ENCODE measurements at places on chromosomes 1 and 21.

- no peak for DNase-seq
These were observed 68.9 kb downstream of the ATF6 start for GRCh38 chr1:161834967-161835550.

DNA sequence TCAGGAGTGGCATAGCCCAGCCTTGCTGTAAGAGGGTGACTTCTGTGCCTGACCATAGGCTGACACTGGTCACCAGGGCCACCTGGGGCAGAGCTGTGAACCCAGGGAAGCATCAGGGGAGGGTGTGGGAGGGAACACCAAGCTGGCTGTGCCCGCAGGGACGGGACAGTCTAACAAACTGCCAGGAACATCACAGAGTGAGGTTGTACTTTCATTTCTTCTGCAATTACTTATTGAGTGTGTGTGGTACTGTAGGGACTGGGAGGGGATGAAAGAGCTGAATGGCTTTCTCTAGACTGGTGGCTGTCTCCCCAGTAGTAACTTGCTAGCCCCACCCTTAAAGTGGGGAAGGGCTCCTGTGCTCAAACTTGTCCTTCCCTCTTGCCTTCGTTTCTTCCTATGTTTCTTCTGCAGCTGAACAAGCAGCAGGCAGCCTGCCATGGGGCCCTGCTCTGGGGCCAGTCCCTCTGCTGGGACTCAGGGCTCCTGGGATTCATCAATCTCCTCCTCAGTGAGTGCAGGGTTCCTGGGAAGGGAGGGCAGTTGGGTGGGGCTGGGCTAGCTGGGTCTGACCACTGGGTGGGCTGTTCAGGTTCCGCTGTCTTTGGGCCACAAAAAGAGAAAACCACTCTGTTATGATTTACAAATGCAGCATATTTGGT lies 39.7 kb upstream of the ETV3 start:
- no peak for DNase-seq

- no peak for DNase-seq
These were observed 12.3 kb downstream of the NES start for GRCh38 chr1:156664767-156665411.

DNA sequence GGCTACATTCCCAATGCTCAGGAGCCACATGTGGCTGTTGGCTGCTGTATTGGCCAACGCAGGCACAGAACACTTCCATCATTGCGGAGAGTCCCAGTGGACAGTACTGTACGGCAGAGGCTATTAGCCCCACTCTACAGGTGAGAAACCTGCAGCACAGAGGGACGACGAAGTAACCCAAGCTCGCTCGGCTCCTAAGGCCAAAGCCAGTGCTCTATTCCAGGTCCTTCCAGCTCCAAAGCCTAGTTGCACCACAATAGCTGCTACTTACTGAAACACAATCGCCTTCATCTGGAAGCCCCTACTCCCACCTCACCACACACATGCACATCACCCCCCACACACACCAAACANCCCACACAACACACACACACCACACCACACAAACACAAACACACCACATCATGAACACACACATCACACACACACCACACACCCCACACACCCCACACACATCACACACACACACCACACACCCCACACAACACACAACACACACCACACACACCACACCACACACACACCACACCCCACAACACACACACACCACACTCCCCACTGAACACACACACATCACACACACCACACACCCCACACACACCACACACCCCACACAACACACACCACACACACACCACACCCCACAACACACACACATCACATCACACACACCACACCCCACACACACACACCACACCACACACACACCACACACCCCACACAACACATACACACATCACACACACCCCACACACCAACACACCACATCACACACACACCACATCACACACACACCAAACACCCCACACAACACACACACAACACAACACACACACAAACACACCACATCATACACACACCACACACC lies 3.2 kb downstream of the LYPD8 start:
- DNase-seq = no peak

GRCh38 chr1:28354121-28354520 lies 15.4 kb upstream of the PHACTR4 start:
- no peak for DNase-seq

DNA sequence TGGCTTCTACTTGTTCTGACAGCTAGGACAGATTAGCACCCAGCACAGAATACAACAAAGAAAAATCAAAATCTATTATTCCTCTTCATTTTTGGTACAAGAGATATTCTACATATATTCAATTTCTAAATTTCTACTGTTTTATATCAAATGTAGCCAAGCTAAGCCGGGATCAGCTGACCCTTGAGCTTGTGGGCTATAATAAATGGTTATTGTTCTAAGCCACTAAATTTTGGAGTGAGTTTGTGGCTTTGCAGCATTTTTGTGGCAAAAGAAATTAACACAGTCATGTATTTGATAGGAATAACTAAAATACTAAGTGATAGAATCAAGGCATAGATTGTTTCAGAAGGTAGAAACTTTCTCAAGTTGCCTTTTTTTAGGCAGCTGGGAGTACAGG lies 50.7 kb downstream of the APP start:
- DNase-seq = no peak

GRCh38 chr1:3457910-3458883 lies 3.7 kb downstream of the ARHGEF16 start:
- DNase-seq = no peak

GRCh38 chr1:58783090-58783992 lies 506 bp downstream of the JUN start:
- peak; percentile 63 for DNase-seq

GRCh38 chr1:57013522-57013921 lies 47.7 kb upstream of the C8B start:
- DNase-seq = no peak

- DNase-seq = no peak
These were observed 22.0 kb upstream of the ZBTB18 start for GRCh38 chr1:244029124-244029523.

GRCh38 chr1:104991702-104992101 lies 1242.0 kb downstream of the AMY1C start:
- no peak for DNase-seq

- no peak for DNase-seq
These were observed 449.1 kb downstream of the PTPRU start for GRCh38 chr1:29685387-29685786.

- DNase-seq = no peak
These were observed 9.5 kb upstream of the PRAMEF12 start for GRCh38 chr1:12764016-12764415.

DNA sequence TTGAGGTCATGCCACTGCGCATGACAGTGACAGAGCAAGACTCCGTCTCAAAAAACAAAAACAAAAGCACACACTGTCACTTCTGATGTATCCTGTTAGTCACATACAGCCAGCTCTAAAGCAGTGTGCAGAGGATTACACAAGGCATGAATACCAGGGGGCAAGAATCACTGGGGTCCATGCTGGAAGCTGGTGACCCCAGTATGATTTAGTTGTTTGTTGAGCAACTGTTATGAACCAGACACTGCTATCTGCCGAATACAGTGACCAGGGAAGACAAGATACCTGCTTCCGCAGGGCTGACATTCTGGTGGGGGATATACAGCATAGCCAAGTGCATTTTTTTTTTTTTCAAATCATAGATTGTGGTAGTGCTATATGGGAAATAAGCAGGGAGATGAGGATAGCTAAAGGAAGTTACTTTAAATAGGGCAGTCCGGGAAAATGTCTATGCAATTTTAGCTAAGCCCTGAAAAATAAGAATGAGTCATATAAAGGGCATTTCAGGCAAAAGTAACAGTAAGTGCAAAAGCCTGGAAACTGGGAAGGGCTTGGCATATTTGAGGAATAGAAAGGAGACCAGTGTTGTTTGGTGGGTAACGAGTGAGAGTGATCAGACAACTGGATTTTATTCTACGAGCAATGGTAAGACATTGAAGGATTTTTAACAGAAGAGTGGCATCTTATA lies 69.7 kb downstream of the ADSS2 start:
- DNase-seq = no peak

- no peak for DNase-seq
These were observed 4.7 kb upstream of the RSPH1 start for GRCh38 chr21:42500736-42501135.

GRCh38 chr1:55893155-55893554 lies 678.0 kb upstream of the USP24 start:
- no peak for DNase-seq

All from activated CD4-positive, alpha-beta memory T cell treated with anti-CD3 and anti-CD28 coated beads for 36 hours (primary cell).